ENCODE measurements at places on chromosomes 13 and 19.

DNA sequence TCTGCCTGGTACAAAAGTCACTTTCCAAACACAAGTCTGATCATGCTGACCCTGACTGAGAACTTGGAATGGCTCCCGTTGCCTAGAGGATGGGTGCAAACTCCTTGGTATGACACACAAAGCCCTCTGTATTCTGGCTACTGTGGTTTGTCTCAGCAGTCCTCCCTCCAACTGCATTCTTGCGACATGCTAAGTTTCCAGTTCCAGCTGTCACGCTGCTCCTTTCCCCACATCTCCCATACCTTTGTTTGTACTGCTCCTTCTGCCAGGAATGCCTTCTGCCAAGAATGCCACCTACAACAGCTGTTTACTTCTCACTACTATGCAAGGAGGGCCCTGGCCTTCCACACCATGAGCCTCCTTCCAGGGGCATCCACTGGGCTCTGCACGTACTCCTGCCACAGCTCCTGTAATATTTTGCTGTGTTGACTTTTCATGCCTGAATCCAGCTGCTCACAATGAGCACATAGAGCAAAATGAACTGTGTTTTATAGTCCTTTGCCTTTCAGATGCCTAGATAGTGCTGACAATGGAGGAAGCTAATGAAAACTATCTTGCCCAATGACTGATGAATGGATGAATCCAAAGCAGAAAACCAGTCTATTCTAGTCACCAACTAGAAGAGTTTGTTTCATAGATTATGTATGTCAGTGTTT is 543.7 kb downstream of the EFNB2 start:
- DNase-seq = no peak

DNA sequence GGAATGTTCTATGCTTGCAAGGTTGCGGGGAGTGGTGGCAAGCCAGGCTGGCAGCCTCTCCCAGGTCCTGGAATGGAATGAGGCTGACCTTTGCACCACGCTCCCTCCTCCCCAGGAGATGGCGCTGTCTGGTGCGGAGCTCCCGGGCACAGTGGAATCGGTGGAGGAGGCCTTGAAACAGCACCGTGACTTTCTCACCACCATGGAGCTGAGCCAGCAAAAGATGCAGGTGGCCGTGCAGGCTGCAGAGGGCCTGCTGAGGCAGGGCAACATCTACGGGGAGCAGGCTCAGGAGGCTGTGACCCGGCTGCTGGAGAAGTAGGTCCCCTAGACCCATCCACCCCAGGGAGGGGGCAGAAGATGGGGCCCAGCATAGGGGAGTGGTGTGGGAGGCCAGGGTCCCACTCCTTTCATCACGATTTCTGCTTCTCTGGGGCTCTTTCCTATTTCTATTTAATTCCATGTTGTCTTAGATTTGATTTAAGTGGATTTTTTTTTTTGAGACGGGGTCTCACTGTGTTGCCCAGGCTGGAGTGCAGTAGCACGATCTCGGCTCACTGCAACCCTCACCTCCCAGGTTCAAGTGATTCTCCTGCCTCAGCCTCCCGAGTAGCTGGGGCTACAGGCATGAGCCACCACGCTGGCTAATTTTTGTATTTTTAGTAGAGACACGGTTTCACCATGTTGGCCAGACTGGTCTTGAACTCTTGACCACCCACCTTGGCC is 53.2 kb upstream of the SHKBP1 start:
- no peak for DNase-seq

DNA sequence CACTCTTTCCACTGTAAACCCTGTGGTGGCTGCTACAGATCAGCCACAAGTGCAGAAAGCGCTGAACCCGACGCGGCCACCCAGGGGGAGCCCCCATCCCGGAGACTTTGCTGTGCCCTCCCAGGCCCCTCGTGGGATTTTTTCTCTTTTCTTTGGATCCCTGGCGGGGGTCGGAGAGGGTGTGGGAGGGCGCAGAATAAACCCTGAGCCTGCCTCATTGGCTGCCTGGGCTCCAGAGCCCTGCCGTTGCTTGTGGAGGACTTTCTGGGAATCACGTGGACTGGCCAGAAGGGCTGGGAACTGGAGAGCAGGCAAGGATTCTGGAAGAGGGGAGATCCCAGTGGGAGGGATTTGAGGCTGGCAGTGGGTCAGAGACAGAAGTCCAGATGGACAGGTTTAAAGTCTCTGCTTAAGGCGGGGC is 24.9 kb downstream of the GADD45B start:
- DNase-seq = no peak

DNA sequence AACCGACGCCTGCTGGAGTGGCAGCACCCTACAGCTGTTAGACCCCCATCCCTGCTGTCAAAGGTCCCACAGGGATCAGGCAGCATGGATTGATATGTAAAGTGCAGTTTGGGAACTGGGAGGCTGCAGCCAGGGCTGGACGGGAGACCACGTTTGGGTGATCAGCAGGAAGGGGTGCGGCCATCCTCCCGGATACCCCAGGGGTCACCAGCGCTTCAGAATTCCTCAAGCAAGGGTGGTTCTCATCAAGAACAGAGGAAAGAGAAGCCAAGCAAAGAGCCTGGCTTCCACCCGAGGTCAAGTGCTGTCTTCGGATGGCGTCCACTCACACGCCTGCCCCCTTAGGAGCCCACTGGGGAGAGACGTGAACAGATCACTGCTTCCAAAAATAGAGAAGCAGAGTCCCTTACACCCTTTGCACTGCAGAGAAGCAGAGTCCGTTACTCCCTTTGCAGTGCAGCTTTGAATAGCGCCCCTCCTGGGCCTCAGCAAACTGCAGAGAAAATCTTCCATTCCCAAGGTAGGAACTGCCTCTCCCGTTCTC is 35.5 kb downstream of the DHRS12 start:
- DNase-seq = no peak

- DNase-seq = no peak
Measured at GRCh38 chr19:29001141-29001581, 211.8 kb downstream of the UQCRFS1 start.

- no peak for DNase-seq
Measured at GRCh38 chr13:26025771-26026170, 26.0 kb downstream of the SHISA2 start.

GRCh38 chr13:50543141-50543540 is 300.4 kb downstream of the DLEU7 start:
- no peak for DNase-seq

GRCh38 chr13:77724092-77724491 is 26.6 kb downstream of the SLAIN1 start:
- no peak for DNase-seq

DNA sequence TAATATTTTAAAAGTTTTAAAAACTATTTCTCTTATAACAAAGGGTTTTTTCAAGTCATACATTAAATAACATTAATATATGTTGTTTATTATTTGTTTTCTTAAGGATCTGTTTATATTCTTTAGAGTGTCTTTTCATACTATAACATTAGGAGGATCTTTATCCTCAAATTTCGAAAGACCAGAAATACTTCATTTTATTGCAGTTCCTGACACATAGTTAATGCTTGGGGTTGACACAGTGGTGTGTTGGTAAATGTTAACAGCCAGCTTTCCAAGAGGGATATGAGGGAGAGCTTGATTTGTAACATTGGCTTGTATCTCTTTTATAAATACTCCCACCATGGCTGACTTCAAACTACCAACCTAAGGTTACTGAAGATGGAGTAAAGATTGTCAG is 126.6 kb upstream of the KLF5 start:
- no peak for DNase-seq

- DNase-seq = no peak
Measured at GRCh38 chr13:51343475-51343874, 4.0 kb downstream of the SERPINE3 start.

DNA sequence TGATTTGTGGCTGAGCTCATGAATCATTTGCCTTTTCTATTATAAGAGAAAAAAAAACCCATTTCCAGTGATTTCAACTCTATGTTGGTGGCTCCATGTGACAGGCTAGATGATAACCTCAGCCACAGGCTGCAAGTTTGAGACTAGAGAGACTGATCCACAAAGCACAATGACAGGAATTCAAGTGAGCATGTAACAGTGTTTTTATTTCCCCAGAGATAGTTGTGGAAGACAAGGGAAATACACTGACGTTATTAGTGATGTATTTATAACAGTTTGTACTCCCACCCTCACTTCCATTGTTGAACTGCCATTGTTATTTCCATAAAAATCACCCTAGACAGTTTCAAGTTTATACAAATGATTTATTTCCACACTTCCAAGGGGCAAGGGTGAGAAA is 27.9 kb upstream of the EDNRB start:
- no peak for DNase-seq

- no peak for DNase-seq
Measured at GRCh38 chr13:98385606-98386005, 191.3 kb downstream of the STK24 start.
